Stimulated activated CD8-positive, alpha-beta memory T cell treated with anti-CD3 and anti-CD28 coated beads, Interleukin-7, amount 100 ng/mL, for 48 hours (primary cell): ENCODE measurements at places on chromosomes 6 and 20.
A peak's percentile ranks its signal among the peaks of the same experiment; 100 is the strongest.

GRCh38 chr20:38460040-38460623 is 12.5 kb upstream of the RALGAPB start:
- DNase-seq = no peak

DNA sequence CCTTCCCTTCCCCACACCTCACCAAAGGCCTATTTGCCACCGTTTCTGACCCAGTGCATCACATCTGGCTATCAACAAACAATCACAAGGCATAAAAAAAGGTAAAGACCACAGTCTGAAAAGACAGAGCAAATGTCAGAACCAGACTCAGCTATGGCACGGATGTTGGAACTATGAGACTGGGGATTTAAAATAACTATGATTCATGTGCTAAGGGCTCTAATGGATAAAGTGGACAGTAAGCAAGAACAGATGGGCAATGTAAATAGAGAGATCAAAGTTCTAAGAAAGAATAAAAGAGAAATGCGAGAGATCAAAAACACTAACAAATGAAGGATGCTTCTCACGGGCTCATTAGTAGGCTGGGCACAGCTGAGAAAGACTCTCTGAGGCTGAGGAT is 99.5 kb downstream of the LAMP5 start:
- no peak for DNase-seq

- DNase-seq = peak; percentile 34
Measured at GRCh38 chr6:142551274-142551811, 249.5 kb downstream of the ADGRG6 start.

DNA sequence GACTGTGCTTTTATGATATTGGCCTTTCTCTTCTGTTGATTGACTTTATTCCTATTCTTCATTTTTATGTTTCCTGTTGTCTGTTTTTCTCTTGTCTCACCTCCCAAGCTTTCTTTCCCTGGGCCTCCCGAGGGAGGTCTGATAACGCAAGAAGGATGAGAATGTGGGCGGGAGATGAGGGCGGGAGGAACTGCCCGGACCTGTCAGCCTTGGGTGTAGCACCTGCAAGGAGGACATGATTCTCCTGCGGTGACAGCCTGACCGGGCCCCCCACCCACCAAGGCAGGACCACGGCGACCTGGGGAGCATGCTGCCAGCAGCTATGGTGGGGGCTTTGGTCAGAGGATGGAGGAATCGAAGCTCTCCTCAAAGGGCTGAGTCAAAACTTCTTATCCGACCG is 86.9 kb downstream of the PLEKHG1 start:
- no peak for DNase-seq

- DNase-seq = no peak
Measured at GRCh38 chr20:6887966-6888365, 120.5 kb downstream of the BMP2 start.

GRCh38 chr20:7113577-7114466 is 346.3 kb downstream of the BMP2 start:
- DNase-seq = no peak

GRCh38 chr6:137311940-137312339 is 92.8 kb upstream of the IFNGR1 start:
- DNase-seq = no peak

DNA sequence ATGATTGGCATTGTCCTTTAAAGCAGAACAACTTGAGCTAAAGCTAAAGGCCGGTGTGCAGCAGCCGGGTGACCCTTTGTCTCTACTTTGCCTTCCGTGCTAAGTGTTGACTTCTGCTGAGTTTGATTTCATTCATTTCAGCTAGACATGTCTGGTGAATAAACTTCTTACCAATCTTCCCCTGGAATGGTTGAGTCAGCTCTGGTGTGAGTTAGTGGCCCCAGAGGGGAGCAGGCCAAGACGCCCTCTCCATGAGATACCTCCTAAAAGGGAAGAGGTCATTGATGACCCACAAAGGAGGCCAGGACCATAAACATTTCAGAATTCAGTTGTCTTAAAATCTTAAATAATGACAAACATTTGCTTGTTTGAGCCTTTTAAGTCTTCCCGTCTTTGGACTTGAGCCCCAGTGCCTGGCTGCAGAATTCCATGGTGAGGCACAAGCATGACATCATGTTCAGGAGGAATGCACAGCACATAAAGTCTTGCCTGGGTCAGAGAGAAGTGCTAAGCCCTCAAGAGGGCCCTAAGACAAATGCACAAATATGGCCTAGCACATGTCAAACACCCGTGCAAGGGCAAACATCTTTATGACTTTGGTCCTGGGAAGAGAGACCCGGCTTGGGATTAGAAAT is 96.3 kb upstream of the NEDD9 start:
- DNase-seq = no peak

GRCh38 chr6:79403086-79403485 is 134.1 kb downstream of the LCA5 start:
- no peak for DNase-seq

DNA sequence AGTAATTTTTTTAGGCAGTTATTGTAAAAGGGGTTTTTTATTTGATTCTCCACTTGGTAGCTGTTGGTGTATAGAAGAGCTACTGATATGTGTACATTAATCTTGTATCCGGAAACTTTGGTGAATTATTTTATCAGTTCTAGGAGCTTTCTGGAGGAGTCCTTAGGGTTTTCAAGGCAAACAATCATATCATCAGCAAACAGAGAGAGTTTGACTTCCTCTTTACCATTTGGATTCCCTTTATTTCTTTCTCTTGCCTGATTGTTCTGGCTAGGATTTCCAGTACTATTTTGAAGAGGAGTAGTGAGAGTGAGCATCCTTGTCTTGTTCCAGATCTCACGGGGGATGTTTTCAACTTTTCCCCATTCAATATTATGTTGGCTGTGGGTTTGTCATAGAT is 28.0 kb upstream of the TNFAIP3 start:
- no peak for DNase-seq

DNA sequence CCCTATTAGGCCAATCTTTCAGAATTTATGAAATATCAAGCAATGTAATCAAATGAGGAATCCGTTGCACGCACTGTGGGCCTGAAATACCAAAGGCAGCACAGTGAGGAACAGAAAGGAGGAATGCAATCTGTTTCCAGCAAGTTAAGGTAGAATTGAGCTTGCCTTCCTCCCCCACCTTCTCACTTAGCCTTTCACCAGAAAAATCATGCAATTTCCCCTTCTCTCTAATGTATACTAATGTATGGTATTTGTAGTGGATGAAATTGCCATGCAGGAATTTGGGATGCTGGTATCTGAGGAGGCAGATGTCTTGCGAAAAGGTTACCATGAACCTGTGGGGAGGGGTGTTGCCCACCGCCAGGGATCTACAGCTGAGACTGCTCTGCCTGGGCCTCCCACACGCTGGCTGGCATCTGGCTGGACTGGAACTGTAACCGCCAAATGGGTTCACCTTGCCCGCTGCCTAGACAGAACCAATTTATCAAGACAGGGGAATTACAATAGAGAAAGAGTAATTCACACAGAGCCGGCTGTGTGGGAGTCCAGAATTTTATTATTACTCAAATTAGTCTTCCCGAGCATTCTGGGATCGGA is 222.4 kb upstream of the MYLIP start:
- DNase-seq = no peak

- DNase-seq = peak; percentile 56
Measured at GRCh38 chr20:63698739-63699465, 2.5 kb downstream of the TNFRSF6B start.

GRCh38 chr6:84282550-84282949 is 55.1 kb upstream of the CEP162 start:
- no peak for DNase-seq

GRCh38 chr6:44116641-44117382 is 10.4 kb downstream of the MRPL14 start:
- DNase-seq = no peak
